Stimulated activated CD8-positive, alpha-beta memory T cell treated with anti-CD3 and anti-CD28 coated beads, Interleukin-4, amount 100 ng/mL, for 48 hours (primary cell): ENCODE measurements at places on chromosomes 5 and 9.

- DNase-seq, result no peak
These were observed 7.8 kb downstream of the TOR1B start for GRCh38 chr9:129810788-129811187.

- peak; percentile 71 for DNase-seq
These were observed 85.7 kb upstream of the MELK start for GRCh38 chr9:36486933-36487481.

- peak; percentile 60 for DNase-seq
These were observed 858 bp downstream of the NCS1 start for GRCh38 chr9:130172858-130173665.

- DNase-seq, result no peak
These were observed 37.2 kb upstream of the GABRP start for GRCh38 chr5:170746075-170746960.
